ENCODE measurements at places on chromosomes 1 and 21.
A peak's percentile ranks its signal among the peaks of the same experiment; 100 is the strongest.

DNA sequence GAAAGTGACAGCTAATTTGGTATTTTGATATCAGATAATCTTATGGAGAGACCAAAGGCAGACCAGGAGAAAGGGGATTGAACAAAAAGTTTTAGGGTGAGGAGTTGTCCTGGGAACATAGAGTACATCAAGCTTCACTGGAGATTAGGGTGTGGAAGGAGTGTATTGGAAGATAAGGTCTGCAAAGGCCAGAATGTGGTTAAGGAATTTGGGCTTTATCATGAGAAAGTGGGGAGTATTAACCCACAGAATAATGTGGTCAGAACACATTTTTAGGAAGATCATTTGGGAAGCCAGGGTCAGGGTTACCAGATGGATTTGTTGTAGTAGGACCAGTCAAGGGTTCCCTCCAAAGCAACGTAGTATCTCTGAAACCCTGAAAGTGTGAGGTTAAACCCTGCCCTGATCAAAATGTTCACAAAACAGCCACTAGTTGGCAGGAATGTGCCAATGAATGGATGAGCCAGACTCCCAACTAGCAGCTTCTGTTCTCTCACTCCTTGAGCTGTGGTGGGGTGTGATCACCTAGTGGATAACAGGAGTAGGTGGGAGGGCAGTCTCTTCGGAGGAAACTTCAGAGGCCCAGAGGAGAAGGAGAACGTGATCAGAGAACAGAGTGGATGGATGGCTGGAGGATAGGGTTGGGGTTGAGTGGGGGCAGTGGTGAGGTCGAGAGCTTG is 35.8 kb downstream of the SLC2A1 start:
- no peak for DNase-seq

GRCh38 chr1:167455786-167456446 is 62.4 kb downstream of the CD247 start:
- no peak for DNase-seq

DNA sequence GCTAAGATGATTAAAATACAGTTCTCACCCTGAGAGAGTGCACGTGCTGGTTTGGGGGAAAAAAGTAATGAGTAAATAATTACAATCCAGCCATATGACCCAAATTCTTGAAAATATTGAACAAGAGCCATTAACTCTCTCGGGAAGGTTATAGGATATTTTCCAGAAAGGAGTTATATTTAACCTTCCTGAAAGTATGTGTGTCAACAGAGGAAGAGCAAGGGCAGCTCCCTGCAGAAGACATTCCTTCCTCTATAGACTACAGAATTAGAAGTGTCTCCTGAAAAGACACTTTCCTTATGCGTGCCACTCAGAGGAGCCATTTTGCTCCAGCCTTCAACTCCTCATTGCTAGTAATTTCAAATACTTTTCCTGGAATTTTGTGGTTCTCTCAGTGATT is 648.7 kb downstream of the USP25 start:
- no peak for DNase-seq

- no peak for DNase-seq
Observed at GRCh38 chr1:116722016-116722838, 32.0 kb upstream of the CD2 start.

DNA sequence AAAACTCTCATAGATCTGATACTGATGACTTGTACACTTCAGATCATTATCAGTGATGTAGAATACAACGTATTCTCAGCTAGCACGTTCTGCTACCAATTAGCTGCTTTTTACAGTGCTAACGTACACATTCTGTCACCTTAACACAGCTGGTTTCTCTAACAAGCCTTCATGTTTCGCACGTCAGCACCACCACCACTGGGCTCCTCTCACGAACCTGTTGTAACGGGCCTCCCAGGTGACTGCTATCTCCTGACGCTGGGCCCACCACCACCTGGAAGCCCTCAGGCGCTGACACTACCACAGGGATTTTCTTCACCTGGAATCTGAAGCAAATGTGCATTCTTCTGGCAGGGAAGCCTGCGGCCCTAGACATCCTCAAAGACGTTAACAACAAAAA is 19.8 kb downstream of the TOMM20 start:
- no peak for DNase-seq

DNA sequence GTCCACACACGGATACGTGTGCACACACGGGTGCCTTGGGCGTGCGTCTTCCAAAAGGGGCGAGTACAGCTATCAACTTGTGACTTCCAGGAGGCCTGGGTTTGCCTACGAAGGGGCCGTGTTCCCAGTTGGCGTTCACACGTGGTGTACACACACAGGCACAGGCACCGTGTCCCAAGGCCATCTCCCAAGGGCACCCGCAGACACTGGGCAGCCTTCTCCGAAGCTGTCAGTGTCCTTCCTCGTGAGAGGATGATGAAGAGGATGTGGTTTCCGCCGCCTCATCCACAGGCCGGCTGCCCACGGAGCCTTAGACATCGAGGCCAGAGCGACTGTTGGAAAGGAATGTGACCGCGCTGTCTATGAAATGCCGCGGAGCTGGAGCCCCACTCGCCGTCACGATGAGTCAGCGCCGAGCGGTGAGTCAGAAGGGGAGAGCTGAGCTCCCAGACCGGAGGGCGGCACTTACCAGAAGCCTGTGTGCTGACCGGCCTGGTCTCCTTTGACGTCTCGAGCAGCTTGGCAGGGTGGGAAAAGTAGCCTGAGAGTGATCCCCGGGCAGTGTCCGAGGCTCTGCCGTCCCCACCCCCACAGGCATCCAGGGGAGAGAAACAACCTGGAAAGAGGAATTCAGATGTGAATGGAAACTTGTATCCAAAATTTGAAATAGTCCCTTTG is 141.4 kb upstream of the ARHGEF16 start:
- peak; percentile 97 for DNase-seq

- DNase-seq, result no peak
Observed at GRCh38 chr1:187032316-187032981, 203.7 kb downstream of the PLA2G4A start.

GRCh38 chr1:183203094-183203493 is 17.0 kb downstream of the LAMC2 start:
- DNase-seq, result no peak

- no peak for DNase-seq
Observed at GRCh38 chr1:6827079-6827478, 41.8 kb downstream of the CAMTA1 start.

DNA sequence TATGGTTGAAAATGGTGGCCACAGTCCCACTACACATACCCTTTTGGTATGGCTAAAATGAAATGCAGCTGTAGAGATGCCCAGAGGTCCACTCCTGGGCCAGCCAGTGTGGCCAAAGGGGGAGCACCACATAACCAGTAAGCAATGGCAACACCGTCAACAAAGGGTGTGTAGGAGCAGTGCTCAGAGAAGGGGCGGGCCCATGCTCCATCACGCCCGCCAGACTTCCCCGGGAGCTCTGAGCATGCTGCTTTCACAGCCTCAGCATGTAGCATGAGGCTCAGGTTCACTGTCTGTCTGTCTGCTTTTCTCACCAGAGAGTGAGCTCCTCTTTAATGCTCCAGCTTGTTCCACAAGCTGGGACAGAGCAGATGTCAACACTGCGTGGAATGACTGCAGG is 537.6 kb downstream of the MATN1 start:
- no peak for DNase-seq

GRCh38 chr1:225299624-225300023 is 128.2 kb downstream of the LBR start:
- no peak for DNase-seq

DNA sequence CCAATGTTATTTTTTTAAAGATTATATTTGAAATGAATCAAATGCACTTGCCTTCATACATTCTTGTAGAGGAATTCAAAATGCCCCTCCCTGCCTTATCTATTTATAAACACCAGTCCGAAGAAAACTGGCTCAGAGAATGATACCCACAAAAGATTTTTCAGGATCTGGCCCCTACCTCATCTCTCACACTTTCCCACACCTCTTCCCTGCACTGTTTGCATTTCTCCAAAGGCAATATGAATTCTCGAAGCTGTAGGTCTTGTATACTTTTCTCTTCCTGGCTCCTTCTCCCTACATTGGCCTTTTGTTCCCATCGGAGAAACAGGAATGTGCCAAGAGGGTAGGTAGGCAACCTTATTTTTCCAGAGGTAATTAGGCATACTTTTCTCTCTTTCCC is 12.0 kb upstream of the CCDC190 start:
- DNase-seq, result no peak

- DNase-seq, result no peak
Observed at GRCh38 chr1:18814874-18815531, 44.5 kb downstream of the TAS1R2 start.

DNA sequence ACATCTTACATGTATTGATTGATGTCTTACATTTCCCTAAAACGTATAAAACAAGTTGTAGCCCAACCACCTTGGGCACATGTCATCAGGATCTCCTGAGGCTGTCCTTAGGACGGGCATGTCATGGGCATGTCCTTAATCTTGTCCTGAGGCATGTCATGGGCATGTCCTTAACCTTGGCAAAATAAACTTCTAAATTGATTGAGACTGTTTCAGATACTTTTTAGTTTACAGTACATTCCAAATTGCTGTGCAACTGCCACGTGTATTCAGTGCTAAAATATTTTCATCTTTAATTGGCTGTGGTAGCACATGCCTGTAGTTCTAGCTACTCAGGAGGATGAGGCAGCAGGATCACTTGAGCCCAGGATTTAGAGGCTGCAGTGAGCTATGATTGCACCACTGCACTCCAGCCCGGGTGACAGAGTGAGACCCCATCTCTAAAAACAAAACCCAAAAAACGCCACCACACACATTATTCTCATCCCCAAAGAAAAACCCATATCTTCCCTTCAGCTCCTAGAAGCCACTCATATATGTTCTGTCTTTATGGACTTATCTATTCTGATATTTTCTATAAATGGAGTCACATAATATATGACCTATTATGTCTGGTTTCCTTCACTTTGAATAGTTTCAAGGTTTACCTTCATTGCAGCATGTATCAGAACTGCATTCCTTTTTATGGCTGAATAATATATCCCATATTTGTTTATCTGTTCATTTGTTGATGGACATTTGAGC is 96.0 kb upstream of the BTG3 start:
- no peak for DNase-seq

DNA sequence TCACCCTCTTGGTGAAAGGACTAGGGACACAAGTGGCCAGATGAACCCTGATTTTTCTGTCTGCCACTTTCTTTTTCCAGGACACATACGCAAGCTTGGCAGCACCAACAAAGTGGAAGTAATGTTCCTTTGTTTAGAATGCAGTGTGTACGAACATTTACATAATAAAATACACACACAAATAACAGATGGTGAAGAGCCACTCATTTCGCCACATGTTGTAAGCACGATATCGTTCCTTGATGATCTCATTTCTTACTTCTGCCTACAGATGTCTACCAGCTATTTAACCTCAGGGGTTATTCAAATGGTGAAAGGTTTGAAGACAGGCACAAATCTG is 670.2 kb upstream of the CXADR start:
- no peak for DNase-seq

All from smooth muscle cell of the brain vasculature (primary cell).